ENCODE measurements at places on chromosomes 7 and 10.

DNA sequence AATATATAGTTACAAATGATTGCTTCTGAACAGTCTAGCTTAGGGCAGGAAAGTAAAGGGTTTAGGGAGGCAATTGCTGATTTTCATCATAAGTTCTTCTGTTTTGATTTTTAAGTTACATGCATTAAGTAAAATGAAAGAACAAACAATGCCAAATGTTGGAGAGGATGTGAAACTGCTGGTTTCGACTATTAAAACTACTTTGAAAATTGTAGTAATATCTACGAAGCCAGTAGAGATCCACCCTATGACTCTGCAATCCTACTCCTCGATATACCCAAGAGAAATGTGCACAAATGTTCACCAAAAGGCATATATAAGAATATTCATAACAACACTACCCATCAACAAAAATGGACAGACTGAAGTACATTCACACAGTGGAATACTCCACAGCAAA lies 24.3 kb downstream of the PDZD8 start:
- no peak for DNase-seq

DNA sequence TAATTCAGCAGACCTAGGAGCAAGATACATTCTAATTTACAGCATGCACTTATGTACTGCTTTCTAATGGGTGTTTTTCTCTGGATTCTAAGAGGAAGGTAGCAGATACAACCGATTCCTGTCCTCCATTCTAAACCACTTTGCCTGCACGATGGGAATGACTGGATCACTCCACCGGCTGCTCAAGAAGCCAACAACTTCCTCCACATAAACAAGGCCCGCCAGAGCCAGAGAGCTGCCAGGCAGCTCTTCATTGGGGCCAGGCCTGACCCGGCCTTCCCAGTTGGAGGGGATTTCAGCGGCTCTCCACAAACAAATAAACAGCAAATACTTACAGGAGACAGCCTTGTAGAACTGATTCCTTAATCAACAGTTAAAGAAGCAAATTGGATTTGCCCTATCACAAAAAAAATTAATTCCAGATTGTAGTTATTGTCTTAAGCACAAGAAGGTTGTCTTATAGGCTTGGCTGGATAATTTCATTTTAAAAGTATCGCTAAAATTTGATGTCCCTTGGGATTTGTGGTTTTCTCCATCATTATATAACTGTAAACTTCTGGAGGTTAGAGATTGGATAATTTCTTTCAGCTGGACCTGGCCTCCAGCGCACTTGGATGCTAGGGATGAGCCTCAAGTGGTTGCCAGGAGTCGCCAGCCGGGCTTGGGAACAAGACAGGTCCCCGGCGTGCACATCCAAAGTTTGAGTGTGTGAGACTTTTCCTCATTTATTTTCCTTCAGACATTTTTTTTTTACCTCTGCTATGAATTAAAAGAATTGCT lies 20.9 kb downstream of the EBF3 start:
- DNase-seq = no peak

GRCh38 chr7:121390617-121391016 lies 5.5 kb downstream of the FAM3C start:
- no peak for DNase-seq

- no peak for DNase-seq
Observed at GRCh38 chr10:122849900-122850605, 4.4 kb upstream of the CUZD1 start.

DNA sequence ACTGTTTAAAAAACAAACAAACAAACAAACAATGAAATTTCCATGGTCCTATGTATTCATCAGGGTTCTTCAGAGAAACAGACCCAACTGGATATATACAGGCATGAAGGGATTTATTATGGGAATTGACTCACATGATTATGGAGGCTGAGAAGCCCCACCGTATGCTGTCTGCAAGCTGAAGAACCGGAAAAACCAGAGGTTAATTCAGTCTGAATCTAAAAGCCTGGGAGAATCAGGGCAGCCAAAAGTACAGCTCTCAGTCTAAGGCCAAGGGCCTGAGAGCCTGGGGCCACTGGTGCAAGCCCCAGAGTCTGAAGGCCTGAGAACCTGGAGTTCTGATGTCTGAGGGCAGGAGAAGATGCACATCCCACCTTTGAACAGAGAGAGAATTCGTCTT lies 163.5 kb downstream of the MDFIC start:
- DNase-seq = no peak

- DNase-seq = no peak
Observed at GRCh38 chr7:133742709-133743538, 384.2 kb upstream of the LRGUK start.

DNA sequence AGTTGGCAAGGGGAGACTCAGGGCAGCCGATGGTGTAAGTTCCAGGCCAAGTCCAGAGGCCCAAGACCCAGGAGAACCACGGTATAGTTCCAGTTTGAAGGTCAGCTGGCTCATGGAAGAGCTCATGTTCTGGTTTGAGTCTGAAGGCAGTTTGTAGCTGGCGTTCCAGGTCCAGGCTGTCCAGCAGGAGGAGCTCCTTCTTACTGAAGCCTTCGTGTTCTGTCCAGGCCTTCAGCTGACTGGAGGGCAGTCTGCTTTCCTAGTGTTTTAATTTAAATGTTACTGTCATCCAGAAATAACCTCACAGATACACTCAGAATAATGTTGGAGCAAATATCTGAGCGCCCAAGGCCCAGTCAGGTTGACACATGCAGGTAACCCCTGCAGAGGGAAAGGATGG lies 4.2 kb downstream of the SUN1 start:
- DNase-seq = no peak

GRCh38 chr10:116833986-116834985 lies 15.0 kb upstream of the ENO4 start:
- no peak for DNase-seq

DNA sequence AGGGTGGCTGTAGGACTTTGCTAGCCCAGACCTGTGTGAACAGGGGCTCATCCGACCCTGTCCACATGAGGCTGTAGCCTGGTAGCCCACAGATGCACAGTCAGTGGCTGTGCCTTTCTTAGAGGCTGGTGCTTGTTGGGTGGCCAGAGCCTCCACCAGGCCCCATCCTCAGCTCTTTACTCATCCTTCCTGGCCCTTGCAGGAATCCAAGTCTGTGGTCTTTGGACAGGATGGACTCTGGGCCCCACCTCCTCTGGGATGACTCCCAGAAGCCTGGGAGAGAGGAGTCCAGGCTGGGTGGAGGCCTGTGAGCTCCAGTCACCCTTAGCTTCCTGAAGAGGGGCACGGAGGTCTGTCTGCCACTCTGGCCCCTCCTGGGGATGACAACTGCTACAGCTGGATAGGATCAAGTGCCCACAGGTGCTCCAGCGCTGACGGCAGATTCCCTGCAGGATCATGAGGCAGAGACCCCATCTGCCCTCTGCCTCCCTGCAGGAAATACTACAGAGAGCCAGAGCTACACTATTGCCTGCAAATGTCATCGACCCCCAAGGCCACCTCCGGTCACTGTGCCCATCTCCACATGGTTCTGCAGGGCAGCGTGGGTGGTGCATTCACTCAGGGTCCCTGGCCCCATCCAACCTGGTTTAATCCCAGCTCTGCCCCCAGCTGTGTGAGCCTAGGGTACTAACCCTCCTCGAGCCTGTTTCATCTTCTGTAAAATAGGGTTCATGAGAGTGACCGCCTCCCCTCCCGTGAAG lies 114.5 kb downstream of the PTPN20 start:
- peak; percentile 4 for DNase-seq

- DNase-seq = no peak
Observed at GRCh38 chr7:130880668-130881067, 146.7 kb upstream of the KLF14 start.

DNA sequence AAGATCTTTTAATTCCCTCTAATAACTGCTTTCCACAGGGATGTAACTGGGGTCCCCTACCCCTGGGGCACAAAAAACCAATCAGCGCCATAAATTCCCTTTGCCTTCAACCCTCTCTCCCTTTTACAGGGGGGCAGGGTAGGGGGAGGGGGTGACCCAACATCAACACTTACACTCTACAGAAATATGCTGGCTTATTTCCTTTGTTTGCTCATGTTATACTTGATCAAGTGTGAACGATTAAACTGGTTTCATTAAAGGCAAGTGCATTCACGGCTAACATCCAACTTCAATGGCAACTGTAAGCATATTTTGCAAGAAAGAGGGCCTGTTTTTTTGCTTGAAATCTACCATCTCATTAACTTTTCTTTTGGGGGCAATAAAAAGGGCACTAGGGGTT lies 2.9 kb downstream of the CTBP2 start:
- DNase-seq = no peak

- DNase-seq = no peak
Observed at GRCh38 chr10:86061278-86062197, 305.1 kb downstream of the GRID1 start.

- no peak for DNase-seq
Observed at GRCh38 chr7:125926621-125927020, 997.0 kb upstream of the POT1 start.

- peak; percentile 60 for DNase-seq
Observed at GRCh38 chr10:119030421-119031250, 1.1 kb downstream of the NANOS1 start.

DNA sequence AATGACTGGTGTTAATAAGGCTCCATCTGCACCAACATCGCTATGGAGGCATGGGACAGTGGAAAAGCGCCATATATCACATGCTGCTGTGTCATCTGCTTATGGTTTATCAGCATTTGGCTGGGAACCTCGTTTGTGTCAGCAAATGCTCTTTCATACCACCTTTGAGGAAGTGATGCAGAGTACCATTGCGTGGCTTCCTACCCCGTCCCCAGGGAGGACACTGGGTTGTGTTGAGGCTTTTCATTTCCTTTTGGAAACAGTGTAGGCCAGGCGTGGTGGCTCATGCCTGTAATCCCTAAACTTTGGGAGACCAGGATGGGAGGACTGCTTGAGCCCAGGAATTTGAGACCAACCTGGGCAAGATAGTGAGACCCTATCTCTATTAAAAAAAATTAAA lies 6.8 kb downstream of the TACR2 start:
- no peak for DNase-seq

- no peak for DNase-seq
Observed at GRCh38 chr10:73932620-73933112, 21.7 kb downstream of the PLAU start.

- DNase-seq = no peak
Observed at GRCh38 chr7:69790977-69791724, 192.9 kb downstream of the AUTS2 start.

DNA sequence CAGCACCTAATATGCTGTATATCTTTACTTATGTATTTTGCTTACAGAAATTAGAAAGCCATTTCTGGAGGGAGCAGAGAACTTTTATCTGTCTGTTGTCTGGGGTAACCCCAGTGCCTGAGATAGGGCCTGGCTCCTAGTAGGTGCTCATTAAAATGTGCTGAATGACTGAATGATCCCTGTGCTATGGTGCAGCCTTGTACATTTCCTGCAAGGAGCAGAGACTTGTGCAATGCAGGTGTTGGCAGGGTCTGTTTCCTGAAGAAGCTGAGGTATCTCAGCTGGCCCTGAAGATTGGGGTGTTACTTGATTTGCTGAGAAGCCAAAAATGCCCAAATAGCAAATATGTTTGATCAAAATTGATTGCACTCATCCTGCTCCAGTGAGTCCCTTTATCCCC lies 65.5 kb downstream of the RAMP3 start:
- peak; percentile 3 for DNase-seq

- DNase-seq = no peak
Observed at GRCh38 chr10:100232101-100232500, 2.7 kb upstream of the CHUK start.

- DNase-seq = peak; percentile 13
Observed at GRCh38 chr7:82740246-82740848, 296.8 kb upstream of the CACNA2D1 start.

DNA sequence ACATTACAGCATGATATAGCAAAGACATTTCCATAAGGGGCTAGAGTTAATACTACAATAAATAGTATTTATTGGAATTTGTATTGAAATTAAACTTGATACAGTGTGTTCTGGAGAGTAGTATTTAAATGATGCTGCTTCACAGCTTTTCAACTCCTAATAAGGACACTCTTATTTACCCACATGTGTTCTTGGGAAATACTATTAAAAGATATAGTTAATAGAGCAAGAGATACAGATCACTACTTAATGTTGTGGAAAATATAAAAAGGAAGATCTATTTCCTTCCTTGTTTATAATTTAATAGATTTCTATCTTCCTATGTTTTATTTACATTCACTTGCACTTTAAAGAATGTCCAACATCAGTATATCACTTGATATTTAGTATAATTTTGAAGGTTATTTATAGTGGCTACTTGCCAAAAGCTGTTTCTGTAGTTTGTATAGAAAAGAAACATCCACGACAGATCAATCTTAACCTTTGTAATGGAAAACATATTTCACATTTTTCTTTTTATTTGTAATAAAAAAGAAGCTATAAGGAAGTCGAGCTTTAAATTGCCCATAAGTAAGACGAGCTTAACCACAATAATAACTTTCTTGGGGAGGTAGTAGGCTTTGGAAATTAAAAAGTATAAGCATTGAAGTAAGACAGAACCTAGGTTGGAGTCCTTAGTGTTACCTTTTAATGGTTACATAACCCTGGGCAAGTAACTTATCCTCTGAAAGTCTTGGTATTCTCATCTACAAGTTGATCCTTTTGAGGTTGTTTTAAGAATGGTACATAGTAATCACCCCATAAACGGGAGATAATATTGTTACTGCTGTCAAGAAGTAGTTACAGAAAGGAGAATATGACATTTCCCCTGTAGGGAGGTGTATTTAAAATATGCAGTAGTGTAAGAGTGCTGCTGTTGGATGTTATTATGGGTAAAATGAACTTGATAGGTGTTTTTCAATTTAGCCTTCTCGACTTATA lies 32.8 kb downstream of the CPED1 start:
- DNase-seq = no peak

DNA sequence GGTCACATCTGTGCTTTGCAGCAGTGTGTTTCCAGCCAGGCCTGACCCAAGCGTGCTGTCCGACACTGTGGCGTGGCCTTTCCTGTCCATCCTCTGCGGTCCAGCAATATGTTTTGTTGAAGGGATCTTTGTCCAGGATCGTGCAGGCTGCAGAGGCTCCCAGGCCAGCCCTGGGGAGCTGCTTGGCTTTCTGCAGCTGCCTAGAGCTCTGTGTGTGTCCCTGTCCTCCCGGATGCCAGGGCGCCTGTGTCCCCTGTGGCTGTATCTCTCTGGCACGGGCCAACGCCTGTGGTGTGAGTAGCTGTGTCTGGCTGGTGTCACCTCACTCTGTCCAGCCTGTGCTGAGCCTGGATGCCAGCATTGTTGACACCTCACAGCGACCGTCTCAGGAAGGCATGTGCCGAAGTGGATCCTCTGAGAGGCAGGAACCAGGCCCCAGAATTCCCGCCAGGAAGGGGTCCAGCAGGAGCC lies 94.5 kb downstream of the INPP5A start:
- DNase-seq = no peak

DNA sequence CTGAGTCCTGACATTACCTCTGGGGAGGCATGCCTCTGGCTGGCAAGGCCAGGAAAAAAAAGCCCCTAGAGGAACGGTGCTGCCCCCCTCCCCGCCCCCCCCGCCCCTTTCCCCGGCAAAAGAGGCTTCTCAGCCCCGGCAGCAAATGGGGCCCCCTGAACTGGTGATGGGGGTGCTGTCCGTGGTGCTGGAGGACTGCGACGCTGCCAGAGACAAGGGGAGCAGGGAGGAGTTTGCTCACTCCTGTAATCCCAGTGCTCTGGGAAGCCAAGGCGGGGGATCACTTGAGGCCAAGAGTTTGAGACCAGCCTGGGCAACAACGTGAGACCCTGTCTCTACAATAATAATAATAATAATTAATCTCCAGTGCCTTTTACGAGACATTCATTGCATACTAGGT lies 23.7 kb downstream of the SRRM3 start:
- DNase-seq = peak; percentile 45
